CD8-positive, alpha-beta memory T cell (primary cell): ENCODE measurements at places on chromosomes 3 and 15.

DNA sequence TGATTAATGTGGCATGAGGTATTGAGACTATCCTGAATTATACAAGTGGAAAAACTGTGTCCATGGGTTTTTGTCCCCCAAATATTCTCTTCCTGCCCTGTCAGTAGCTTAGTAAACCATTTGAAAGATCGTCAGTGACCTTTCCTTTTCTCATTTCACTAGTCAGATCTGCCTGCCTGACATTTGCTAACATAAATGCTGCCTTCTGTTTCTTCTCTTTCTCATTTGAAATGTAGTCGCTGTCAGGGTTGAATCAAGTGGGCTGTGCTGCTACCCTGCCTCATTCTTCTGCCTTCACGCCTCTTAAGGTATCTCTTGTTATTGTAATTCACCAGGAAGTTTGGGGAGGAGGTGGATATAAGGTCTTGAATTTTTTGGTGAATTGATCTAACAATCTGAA lies 67.5 kb downstream of the LRCH3 start:
- DNase-seq = no peak

GRCh38 chr15:70879401-70879800 lies 12.8 kb downstream of the THAP10 start:
- no peak for DNase-seq

GRCh38 chr15:38354315-38354929 lies 99.5 kb upstream of the FAM98B start:
- DNase-seq = peak; percentile 46

DNA sequence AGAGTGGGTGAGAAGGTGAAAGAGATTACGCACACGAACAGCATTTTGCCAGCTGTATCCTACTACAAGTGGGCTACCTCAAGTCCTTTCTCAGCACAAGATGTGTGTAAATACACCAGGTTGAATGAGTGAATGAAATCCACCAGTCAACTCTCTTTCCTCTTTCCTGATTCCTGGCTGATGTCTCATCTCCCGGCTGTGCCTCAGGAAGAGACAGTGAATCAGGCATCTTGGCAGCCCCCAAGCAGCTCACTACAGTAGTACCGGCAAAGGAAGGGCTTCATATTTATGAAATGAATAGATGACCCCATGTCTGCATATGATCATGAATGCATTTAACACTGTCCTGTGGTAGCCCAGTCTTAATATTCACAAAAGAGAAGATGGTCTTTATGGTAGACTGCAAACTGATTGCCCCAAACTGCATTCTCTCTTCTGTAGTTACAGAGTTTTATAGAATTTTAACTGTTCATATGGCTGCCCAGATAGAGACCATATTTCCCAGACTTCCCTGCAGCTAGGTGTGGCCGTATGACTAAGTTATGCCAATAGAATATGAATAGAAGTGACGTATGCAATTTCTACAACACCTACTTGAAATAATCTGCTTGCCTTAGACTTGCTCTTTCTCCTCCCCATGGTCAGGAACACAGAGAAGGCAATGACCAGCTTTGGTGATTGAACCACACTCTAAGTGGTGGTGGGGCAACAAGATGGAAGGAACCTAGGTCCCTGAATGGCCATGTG lies 22.7 kb downstream of the MGLL start:
- DNase-seq = no peak

GRCh38 chr15:39429898-39430357 lies 151.0 kb upstream of the THBS1 start:
- no peak for DNase-seq

GRCh38 chr3:17678116-17678741 lies 64.2 kb downstream of the TBC1D5 start:
- no peak for DNase-seq

- no peak for DNase-seq
These were observed 40.2 kb upstream of the ARF4 start for GRCh38 chr3:57637391-57637790.

DNA sequence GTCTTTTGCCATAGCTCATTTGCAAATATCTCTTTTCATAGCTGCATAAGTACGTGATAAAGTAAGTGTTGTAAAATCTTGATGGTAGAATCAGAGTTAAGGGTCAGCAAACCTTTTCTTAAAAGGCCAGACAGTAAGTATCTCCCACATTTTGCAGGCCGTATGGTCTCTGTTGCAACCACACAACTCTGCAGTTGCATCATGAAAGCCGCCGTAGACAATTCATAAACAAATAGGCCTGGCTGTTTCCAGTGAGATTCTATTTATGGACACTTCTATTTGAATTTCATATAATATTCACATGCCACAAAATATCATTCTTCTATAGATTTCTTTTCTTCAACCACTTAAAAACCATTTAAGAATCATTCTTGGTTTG lies 248.5 kb downstream of the TLE3 start:
- no peak for DNase-seq

DNA sequence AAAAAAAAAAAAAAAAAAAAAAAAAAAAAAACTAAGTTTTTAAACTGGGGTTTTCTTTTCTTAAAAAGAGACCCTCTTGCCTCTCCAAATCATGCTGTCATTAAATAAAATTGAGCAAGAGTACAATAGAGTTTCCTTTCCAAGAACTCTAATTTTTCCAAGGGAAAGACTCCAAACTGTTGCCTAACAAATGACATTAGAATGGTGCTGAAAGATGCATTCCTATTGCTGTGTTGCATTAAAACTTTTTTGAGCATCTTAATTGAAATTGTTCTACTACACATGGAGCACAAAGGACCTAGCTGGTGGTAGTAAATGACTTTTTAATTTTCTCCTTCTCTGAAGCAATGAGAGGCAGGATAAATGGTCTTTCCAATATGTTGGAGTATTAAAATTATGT lies 469.1 kb upstream of the ARHGEF26 start:
- no peak for DNase-seq

DNA sequence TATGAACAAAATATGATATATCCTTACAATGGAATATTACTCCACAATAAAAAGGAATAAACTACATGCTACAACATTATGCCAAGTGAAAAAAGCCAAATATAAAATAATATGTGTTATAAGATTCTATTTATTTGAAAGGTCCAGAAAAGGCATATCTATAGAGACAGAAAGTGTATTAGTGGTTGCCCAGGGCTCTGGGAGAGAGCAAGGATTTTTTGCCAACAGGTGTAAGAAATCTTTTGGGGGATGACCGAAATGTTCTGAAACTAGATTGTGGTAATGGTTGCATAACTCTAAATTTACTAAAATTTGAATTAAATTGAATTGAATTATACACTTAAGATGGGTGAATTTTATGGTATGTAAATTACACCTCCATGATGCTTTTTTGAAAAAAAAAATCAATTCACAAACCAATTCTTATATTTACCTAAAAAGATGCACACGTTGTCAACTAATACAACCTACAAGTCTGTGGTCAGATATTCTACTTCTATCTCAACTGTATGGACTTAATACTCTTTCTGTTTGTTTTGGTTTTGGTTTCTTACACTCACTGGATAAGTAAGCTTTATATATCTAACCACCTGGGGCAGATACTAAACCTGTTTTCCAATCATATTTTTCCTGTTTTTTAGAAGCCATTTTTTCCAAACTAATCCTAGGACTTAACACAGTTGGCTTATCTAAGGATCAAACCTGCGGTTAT lies 75.8 kb downstream of the FBN1 start:
- DNase-seq = no peak

GRCh38 chr3:188204526-188204925 lies 50.6 kb downstream of the LPP start:
- DNase-seq = no peak

GRCh38 chr3:100836661-100837060 lies 127.4 kb downstream of the TFG start:
- DNase-seq = no peak

GRCh38 chr15:89591834-89592233 lies 16.6 kb downstream of the TICRR start:
- DNase-seq = no peak

- DNase-seq = no peak
These were observed 118.4 kb upstream of the FHIT start for GRCh38 chr3:61369678-61370077.

- DNase-seq = no peak
These were observed 482.7 kb upstream of the ADAMTS9 start for GRCh38 chr3:65170390-65171042.

GRCh38 chr3:63405882-63406281 lies 127.8 kb downstream of the SYNPR start:
- no peak for DNase-seq

DNA sequence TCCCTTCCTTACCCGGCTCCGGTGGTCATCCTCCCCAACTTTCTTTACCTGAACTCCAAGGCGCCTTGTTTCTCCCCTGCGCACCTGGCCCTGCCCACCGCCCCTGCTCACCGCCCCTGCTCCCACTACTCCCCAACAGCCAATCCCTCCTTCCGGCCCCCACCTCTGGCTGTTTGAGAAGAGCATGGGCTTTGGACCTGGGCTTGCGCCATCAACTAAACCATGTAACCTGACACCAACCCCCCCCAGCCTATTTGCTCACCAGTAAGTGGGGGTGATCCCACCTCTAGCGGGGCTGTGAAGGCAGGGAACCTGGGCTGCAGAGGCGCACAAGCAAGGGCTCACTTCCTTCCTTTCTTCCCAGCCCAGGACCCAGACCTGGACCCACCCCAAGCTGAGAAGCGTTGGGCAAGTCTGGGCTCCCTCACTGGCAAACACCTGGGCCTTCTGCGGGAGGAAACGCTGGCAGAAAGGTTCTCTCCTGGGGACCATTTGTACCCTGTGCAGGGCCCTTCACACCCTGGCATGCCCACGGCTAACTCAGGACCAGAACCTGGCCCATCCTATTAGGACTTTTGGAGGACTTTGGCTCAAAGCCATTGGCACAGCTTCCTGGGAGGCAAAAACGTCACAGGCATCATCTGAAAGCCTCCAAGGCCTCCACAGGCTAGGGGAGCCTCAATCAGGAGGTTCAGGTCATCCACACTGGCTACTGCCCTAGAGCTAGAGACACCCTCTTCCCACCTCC lies at the start of gene PLXNB1:
Gene PLXNB1, minus strand, starts transcription at position 127 of the 748 bp plus-strand sequence. CDS start 5,475 bp downstream, outside the sequence.
- no peak for DNase-seq

DNA sequence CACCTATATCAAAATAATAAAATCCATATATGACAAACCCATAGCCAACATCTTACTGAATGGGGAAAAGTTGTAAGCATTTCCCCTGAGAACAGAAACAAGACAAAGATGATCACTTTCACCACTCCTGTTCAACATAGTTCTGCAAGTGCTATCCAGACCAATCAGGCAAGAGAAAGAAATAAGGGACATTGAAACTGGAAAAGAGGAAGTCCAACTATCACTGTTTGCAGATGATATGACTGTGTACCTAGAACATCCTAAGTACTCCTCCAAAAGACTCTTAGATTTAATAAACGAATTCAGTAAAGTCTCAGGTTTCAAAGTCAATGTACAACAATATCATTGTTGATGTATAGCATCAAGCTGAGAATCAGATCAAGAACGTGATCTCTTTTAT lies 35.6 kb upstream of the FGF7 start:
- no peak for DNase-seq

DNA sequence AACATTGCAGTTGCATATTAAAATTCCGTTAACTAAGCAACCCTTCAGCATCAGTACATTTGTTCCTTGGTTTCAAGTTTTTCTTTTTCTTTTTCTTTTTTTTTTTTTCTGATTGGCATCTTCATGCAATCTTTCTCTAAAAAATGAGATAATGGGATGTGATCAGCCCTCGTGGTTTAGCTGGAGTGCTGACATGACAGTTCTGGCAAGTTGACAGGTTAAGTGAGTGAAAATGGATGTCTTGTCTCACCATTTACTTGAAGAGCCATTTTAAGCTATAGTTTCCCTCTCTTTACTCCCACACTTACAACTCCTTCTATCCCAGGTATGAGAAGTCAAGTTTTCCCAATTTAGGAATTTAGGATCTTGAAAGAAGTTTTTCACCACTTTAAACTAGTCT lies 495.2 kb downstream of the ROBO2 start:
- no peak for DNase-seq

GRCh38 chr3:128307029-128307633 lies 153.8 kb downstream of the EEFSEC start:
- DNase-seq = no peak

DNA sequence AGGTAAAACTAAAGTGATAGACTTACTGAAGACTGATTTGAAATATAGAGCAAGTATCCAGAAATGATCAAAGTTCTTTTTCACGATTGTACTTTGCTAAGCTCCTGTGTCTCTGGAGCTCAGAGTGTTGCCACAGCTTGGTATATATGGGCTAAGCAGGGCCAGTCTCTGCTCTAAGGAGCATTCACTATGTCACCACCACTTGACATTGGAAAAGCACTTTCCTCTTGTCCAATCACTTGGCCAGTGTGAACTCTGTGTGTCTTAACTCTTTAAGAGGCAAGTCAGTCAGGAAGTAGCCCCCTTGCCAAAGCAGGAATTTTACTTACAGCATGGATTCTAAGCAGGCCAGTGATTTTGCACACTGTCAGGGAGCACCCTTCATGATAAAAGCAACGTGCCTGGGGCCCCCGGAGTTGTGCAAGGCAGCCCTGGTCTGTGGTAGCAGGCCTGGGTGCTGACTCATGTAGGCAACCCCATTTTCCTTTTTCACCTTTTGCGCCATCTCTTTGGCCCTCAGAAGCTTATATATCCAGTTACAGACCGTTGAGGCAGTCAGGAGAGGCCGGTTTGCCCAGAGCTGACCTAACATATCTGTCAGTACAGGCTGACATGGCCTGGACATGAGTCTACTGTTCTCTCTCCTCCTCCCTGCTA lies 73.0 kb downstream of the HCN4 start:
- no peak for DNase-seq

- DNase-seq = peak; percentile 55
These were observed 16.1 kb downstream of the POU1F1 start for GRCh38 chr3:87260270-87260669.

DNA sequence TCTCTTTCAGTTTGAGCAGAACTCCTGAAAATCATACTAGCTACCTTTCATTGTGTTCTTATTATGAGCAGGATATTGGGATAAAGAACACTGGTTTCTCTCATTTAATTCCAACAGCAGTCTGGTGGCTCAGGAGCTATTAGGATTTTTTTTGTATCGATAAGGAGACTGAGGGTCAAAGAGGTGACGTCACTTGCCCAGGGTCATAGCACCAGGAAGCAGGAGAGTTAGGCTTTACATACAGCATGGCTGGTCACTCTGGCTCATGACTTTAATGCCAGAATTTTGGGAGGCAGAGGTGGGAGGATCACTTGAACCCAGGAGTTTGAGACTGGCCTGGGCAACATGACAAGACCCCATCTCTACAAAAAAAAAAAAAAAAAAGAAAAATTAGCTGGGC lies 113.6 kb downstream of the ADAMTS9 start:
- no peak for DNase-seq
